ENCODE measurements at places on chromosomes 16 and 17.

DNA sequence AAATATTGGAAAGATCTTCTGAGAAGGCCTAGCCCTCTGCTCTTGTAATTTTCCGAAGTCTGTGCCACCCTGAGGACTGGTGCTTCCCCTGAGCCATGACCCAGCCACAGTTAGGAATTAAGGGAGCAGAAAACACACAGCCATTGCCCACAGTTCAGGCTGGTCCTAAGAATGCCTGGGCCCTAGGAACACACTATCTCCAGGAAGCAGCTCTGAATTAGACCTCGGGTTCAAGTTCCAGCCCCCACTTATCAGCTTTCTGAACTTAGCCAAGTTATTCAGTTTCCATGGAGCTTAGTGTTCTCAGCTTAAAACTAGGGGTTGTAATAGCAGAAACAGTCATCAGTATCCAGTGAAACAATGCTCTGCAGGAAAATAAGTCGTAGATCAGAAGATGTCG lies 56.0 kb downstream of the CDH13 start:
- DNase-seq: no peak

- no peak for DNase-seq
Observed at GRCh38 chr16:5461141-5461540, 363.5 kb upstream of the EEF2KMT start.

- DNase-seq: no peak
Observed at GRCh38 chr17:68775969-68776368, 174.8 kb upstream of the FAM20A start.

DNA sequence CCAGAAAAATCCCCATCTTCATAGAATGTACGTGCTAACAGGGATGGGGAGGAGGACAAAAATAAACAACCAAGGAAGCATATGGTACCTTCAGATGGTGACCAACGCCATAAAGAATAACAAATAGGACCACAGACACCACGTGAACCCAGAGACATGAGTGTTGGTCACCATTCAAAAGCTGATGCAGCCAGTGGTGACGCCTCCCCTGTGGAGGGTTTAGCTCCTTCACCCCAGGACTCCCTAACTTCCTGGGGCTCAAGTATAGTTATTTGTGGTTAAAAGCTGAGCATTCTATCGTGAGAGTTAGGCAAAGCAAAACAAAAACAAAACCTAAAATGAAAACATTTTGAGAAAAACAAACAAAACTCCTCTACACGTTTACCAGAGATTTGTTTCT lies 184.7 kb downstream of the SOX9 start:
- no peak for DNase-seq

DNA sequence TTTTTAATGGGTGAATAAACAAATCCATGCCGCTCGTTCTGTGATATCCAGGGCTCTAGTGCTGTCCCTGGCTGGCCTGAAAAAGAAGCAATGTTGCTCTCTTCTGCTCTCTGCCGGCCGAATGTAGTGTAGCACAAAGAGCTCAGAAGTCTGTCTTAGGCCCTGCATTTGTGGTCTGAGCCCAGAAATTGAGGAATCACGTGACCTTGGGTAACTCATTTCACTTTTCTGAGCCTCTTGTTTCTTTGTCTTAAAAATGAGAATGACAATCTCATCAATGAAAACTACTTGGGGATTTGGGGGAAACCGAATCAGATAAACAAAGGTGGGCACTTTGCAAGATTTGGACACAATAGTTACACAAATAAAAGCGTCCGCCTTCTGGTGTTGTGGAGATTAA lies 381.6 kb upstream of the ASIC2 start:
- DNase-seq: peak; percentile 63

DNA sequence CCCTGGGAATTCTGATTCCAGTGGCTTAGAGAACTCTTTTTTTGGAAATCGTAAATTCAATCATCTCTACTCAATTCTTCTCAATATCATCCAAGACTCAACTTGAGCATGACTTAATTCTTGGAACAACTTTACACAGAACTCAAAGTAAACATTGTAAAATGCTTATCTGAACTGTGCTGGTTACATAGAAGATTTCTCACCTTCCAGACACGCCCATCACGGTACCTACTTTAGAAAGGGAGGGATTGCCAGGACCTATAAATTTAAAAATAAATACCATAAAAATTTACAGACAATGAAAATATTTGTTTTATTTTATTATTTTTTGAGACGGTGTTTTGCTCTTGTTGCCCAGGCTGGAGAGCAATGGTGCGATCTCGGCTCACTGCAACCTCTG lies 26.5 kb downstream of the MAP1LC3B start:
- DNase-seq: no peak

GRCh38 chr17:79631640-79632431 lies 21.0 kb upstream of the RBFOX3 start:
- DNase-seq: peak; percentile 17

GRCh38 chr16:57263541-57264351 lies 18.7 kb downstream of the ARL2BP start:
- no peak for DNase-seq

DNA sequence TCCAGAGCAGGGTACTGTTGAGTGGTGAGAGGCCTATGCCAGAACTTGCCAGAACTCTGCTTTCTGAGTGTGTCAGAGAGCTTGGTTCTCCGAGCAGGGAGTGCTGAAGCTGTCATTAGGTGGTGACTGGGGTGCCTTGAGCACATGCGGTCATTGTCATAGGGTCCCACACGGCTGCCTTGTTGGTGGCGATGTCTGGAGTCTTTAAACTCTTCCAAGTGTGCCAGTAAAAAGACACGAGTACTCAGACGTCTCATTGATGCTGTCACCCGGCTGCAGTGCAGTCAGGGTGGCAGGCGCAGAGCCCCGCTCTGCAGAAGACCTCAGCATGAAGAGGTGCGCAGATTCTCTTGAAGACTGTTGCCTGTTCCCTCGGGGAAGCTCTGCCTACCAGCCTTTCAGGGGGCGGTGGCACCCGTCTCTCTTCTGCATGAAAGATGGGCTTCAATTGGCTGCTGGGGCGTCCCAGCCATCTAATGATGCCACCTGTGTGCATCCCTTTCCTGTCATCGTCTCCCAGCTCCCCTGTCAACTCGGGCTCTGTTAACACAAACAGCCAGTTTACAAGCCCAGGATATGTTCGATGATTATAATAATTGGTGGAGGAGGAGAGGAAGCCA lies 58.3 kb downstream of the NKD1 start:
- no peak for DNase-seq

- no peak for DNase-seq
Observed at GRCh38 chr17:36892112-36892838, 45.0 kb upstream of the LHX1 start.

DNA sequence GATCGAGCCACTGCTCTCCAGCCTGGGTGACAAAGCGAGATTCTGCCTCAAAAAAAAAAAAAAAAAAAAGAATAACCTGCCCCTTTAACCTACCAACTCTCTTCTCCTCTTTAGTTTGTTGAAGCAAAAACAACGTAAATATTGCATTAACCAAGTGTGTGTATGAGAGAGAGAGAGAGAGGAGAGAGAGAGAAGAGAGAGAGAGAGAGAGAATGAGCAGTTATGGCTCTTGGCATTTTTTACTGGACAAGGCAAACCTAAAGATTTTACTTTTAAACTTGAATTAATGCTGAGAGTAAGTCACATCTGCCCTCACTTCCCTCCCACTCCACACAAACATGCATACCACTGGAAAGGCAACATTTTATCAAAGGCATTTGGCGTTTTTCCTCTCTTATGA lies 3.0 kb upstream of the SLFN5 start:
- no peak for DNase-seq

GRCh38 chr17:34153991-34154390 lies 101.1 kb upstream of the CCL2 start:
- no peak for DNase-seq

DNA sequence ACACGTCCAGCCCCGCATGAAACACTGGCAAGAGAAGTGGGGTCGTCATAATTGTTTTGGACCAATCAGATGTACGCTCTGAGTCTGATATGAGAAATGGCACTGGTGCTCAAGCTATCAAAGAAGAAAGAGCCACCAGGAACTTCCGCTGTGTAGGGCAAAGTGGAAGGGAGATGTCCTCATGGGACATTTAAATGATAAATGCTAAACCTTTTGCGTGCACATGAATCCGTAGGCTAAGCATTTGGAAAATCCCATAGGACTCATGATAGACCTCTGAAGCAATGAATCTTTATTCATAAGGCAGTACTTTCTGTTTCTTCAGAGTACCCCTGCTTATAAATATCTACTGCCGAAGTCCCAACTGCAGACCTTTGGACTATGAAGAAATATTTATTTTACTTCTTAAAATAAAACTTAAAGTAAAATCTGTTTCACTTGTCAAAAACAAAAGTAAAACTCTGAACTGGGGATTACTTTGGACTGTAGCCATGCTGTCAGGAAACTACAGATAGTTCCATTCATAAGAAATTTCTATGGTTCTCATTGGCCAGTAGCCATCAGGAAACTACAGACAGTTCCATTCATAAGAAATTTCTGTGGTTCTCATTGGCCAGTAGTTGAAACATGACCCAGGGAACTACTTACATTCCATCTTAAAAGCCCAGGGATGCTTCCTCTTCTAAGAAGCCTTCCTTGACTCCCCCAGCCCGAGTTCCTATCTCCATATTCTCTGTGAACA lies 335.1 kb downstream of the HS3ST4 start:
- DNase-seq: no peak

GRCh38 chr17:353838-354234 lies 1.2 kb upstream of the RPH3AL start:
- DNase-seq: no peak

DNA sequence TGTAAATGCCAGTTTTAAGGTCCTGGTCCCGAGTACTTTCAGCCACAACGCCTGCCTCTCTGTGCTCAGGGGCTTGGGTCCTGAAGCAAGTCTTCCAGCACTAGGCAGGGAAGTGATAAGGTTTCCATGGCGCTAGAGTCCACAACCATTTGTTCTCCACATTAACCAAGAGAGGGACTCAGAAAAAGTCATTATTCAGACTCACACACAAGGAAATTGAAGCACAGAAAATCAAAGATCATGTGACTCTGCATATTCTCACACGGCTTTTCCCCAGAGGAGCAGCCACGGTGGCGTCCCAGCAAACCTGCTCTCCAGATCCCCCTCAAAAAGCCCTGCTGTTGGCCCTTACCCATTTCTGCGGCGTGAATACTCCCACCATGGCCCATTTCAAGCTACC lies 9.7 kb downstream of the ENPP7 start:
- no peak for DNase-seq

DNA sequence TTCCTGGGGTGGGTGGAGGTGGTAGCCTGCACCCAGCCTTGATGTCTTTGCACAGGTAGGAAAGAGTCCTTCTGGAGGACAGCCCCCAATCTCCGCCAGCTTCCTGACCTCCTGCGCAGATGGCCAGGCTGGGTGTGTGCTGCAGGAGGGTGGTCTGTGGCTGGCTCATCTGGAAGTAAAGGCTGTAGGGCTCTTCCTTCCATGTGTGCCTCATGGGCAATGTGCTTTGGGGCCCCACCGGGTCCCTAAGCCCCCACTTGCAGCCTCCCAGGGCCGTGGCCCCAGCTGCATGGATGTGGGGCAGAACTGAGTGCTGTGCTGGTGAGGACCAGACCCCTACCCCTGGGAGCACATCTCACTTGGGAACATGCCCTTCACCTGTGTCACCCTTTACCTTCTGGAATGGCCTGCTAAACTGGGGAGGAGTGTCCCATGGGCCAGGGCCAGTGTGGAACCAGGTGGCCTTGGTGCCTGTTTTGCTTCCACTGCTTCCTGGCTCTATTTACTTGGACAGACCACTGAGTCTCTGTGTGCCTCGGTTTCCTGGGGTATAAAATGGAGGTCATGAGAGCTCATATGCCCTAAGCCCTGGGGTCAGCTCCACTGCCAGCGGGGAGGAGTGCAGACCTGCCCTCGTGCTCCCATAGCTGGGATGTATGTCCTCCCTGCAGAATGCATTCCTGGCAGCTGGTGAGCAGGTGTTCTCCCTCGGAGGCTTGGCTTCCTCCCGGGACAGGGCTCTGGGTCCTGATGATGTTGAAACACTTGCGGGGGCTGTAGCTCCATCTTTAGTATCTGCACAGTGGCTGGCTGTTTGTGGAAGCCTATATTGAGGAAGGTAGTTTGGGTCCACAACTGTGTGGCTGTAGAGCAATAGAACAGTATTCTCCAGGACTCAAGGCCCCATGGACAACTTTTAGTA lies 18.0 kb downstream of the MPRIP start:
- DNase-seq: no peak
